ENCODE measurements at places on chromosomes 4 and X.

DNA sequence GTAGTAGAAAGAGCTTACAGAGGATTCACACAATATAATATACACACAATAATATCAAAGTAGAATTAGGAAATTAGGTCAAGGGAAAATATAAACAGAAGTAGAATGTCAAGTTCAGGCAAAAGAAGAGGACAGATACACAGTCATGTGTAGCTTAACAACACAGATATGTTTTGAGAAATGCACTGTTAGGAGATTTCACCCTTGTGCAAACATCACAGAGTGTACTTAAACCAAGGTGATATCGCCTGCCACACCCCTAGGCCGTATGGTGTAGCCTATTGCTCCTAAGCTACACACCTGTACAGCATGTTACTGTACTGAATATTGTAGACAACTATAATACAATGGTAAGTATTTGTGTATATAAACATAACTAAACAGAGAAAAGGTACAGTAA is 110.0 kb upstream of the EDNRA start:
- no peak for DNase-seq

GRCh38 chr4:85393201-85393600 is 81.7 kb upstream of the ARHGAP24 start:
- DNase-seq, result no peak

- no peak for DNase-seq
These were observed 1103.5 kb upstream of the ADGRL3 start for GRCh38 chr4:60096676-60097075.

DNA sequence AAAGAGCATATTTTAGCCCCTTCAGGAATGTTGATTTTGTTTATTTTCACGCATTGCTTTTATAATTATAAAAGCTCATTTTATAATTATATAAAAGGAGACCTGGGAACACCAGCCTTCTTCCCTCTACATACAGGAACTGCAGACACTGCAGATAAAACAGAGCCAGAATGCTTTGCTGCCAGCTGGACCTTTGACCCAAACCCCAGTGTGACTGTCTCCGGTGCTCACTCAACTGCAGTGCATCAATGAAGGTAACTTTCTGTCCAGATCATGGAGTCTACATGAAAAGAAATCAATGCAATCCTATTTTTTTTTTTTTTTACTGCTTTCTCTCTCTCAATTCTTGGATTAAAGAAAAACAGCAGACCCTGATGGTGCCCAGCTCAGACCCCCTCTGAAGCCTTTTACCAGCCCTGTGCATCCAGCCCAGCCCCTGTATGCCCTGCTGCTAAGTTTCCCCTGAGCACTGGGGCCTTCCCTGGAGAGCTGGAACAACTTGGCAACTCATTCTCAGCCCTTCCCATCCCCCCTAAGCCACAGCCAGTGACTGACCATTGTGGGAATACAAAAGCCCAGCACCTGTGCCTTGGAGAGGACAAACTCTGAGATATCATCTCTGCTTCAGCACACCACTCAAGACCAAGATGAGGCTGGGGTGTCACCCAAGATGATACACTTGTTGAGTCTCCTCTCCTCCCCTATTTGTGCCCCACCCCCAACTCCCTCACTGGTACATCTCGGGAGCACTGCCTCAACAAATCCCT is 182.1 kb downstream of the EVC2 start:
- peak; percentile 35 for DNase-seq

DNA sequence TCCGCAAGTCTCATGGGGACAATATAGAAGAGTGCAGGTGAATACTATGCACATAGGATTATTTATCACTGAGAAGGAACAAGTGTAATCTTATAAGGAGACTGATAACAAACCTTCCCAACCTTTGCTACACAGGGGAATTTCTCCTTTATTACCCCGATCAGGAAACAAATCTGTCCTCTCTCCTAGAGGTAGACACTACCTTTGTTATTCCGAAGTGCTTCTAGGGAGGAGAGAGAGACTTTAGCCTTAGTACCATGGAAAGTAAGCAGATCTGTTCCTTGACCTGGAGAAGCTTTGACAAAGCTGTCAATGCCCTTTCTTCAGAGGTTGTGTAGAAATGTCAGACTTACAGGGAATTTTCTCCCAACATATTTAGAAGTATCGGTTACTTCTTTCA is 475.5 kb downstream of the CCSER1 start:
- no peak for DNase-seq

GRCh38 chr4:110196871-110197528 is 1.4 kb downstream of the ELOVL6 start:
- DNase-seq, result peak; percentile 79

Measured in neural progenitor cell (in vitro differentiated cells).